ENCODE measurements at places on chromosomes 2 and 18.

DNA sequence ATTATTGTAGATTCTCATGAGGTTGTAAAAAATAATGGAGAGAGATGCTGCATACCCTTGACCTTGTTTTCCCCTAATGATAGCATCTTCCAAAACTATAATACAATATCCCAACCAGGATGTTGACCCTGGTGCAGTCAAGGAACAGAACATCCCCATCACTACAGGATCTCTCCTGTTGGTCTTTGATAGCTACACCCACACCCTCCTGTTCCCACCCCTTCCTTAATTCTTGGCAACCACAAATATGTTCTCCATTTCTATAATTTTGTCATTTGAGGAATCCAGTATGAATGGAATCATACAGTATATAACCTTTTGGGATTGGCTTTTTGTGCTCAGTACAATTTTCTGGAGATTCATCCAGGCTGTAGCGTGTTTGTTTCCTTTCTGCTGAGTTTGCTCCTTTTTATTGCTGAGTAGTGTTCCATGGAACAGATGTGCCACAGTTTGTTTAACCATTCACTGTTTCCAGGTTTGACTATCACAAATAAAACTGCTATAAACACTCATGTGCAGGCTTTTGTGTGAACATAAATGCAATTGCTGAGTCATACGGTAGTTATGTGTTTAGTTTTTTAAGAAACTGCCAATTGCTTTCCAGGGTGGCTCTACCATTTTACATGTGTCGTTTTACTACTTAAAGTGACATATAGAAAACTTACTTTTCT is 22.2 kb downstream of the MCFD2 start:
- no peak for DNase-seq

DNA sequence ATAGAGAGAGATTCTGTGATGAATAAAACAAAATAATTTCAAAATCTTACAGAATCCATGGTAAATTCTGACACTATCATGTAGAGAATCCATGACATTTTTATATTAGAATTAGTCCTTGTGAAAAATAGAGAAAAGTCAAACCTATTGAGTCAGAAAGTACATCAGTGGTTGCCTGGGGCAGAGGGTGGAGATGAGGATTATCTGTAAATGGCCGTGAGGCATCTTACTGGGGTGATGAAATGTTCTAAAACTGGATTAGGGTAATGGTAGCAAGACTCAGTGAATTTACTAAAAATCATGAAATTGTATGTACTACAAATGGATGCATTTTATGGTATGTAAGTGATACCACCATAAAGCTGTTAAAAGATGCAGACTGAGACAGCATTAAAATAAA is 323.1 kb downstream of the SLC8A1 start:
- DNase-seq: no peak

- no peak for DNase-seq
Observed at GRCh38 chr2:130288467-130289403, 54.0 kb upstream of the IMP4 start.

DNA sequence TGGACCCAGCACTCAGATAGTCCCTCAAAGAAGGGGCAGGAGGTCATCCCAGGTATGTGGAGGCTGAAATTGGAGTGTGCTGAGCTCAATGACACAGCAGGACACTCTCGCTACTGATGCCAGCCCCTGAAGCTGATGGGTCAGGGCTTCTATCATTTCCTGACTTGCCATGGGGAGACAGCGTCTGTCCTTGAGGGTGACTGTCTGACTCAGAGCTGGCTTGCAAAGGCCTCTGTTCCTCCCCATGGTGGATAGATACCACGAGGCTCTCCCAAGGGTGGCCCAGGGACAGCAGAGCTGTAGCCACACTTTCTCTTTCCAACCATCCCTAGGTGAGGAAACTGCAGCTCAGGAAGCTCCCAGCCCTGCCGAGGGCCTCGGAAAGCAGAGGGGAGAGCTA is 10.8 kb downstream of the ALPG start:
- DNase-seq: no peak

DNA sequence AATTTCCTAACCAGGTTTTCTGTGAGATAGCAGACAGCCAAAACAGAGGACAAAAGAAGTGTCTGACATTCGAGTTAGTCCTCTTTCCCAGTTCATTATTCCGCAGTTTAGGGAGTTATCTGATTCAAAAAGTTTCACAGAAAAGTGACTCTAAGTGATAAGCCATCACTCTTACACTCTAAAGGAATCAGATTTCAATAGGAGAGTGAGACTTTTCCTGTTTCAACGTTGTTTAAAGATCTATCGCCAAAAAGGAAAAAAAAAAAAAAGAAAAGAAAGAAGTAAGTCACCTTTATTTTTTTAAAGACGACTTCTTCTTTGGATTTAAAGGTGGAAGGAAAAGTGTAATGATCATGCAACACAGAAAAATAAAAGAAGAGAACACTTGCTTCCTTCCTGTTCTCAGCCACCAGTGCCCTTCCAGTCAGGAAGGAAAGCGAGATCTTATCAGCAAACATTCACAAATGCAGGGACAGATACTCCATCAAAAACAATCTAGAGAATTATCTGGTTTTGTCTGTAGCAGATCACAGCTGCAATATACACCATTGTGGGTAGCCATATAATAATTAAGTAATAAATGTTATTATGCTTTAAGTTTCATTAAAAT is 49.8 kb downstream of the TFPI start:
- DNase-seq: no peak

DNA sequence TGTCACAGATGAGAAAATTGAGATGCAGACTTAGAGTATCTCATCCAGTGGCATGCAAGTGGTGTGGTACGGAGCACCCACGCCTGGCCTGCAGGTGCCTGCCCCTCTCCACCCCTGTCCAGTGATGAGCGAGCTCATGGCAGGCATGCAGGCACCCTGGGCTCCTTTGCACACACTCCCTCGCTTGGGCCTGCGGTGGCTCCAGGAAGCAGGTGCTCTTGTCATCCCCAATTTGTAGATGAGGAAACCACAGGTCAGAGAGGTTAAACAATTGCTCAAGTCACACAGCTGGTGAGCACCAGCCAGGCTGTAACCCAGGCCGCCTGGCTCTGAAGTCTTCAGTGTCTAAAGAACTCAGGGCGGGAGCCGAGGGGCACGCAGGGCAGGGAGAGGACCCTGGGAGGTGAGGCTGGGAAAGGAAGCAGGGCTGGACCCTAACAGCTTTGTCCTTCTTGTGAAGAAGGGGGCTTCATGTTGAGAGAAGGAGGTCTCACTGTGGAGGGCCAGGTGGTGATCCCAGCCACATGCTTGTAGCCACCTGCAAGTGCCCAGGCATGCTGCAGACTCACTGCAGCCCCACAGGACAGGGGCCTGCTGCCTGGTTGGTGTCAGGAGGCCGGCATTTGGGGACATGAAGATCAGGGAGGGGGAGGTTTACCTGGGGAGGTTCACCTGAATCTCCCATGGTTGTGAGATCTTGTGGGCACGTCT is 166.2 kb downstream of the SH3RF3 start:
- no peak for DNase-seq
